ENCODE measurements at places on chromosomes 7 and 10.

- DNase-seq: no peak
Observed at GRCh38 chr10:111656066-111656465, 527.5 kb downstream of the GPAM start.

GRCh38 chr7:22954251-22954650 lies 59.7 kb downstream of the HYCC1 start:
- no peak for DNase-seq

DNA sequence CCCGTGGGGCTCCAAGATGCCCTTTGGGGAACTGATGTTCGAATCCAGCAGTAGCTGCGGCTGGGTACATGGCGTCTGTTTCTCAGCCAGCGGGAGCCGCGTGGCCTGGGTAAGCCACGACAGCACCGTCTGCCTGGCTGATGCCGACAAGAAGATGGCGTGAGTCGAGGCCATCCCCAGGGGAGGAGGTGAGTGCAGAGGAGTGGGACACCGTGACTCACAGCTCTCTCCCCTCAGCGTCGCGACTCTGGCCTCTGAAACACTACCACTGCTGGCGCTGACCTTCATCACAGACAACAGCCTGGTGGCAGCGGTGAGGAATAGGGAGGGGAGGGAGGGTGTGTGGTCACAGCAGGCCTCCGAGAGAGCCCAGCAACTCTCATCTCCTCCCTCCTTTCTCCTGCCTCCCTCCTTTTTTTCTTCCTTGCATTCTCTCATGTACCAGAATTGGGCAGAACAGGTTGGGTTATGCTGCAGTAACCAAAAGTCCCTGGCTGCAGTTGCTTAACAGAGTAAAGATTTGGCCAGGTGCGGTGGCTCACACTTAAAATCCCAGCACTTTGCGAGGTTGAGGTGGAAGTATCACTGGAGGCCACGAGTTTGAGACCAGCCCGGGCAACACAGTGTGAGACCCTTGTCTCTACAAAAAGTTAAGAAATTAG lies 16.5 kb downstream of the ARPC1B start:
- DNase-seq: no peak

GRCh38 chr7:1090686-1091643 lies 3.1 kb downstream of the GPER1 start:
- DNase-seq: no peak

DNA sequence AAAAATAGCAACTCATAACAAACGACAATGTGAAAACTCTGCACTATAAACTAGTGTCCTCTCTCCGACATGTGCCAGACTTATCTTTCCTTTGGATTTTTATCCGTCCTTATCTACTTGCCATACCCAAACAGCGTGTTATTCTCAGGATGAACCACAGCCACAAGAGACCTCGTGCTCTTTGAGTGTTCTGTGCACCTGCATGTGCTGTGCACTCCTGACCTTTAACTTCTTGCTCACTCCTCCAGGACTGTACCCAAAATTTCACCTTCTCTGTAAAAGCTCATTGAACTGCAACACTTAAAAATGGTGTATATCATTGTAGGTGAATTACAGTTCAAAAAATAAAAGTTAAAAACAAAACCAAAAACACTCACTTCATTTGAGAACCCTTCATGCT lies 58.0 kb upstream of the SLC35G1 start:
- DNase-seq: no peak

GRCh38 chr10:112811741-112812551 lies 138.1 kb upstream of the TCF7L2 start:
- peak; percentile 45 for DNase-seq

GRCh38 chr7:34991938-34992840 lies 45.1 kb downstream of the DPY19L1 start:
- no peak for DNase-seq

DNA sequence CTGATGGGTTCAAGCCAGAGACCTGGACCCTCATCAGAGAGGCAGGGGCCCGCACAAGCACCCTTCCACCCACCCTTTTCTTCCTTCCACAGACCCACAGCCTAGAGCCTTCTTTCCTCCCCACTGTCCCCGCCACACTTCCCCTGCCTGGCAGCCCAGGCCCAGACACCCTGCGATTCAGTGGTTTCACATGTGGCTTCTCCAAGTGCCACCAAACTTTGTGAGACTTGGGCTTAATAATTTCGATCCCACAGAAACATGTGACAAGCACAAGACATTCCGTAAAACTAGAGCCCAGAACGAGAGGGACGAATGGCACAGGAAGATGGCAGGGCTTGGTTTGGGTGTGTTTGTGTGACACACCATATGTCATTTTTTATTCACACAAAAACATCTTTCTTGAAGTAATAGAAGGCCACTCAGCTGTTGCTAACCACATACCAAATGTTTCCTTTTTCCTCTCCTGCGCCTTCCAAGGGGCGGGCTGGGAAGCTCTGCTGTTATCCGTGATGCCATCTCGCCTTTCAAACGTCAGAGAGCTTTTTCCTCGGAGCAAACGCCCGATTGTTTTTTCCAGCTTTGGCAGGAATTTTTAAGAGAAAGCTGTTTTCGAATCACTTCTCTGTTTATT lies 162.9 kb downstream of the GRK5 start:
- DNase-seq: no peak

- no peak for DNase-seq
Observed at GRCh38 chr7:9241826-9242225, 808.4 kb downstream of the NXPH1 start.

DNA sequence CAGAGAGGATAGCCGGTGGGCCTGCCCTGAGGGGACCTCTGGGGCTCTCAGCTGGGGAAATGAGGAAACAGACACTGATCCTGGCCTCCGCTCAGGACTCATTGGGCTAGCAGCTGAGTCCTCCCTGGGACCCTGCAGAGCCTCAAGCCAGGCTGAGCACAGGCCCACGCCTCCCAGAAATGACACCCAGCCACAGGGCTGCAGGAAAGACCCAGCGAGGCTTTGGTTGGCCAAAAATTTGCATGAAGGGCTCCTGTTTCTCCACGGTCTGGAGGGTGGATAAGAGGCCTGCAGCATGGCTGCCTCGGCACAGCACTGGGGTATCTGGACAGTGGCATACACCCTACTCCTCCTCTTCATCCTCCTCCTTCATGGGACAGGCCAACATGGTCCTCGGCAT lies 60.4 kb downstream of the ZNF33B start:
- DNase-seq: no peak

DNA sequence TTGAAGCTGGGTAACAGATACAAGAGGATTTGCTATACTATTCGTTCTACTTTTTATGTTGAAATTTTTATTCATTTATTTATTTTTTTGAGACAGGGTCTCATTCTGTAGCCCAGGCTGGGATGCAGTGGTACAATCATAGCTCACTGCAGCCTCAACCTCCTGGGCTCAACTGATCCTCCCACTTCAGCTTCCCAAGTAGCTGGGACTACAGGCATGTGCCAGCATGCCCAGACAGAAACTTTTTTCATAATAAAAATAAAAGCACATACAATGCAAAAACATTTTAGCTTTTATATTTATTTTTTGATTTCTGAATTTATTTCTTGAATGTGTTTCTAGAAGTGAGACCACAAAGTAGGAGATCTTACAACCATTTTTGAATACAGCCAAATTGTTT lies 71.2 kb downstream of the FANK1 start:
- DNase-seq: no peak

DNA sequence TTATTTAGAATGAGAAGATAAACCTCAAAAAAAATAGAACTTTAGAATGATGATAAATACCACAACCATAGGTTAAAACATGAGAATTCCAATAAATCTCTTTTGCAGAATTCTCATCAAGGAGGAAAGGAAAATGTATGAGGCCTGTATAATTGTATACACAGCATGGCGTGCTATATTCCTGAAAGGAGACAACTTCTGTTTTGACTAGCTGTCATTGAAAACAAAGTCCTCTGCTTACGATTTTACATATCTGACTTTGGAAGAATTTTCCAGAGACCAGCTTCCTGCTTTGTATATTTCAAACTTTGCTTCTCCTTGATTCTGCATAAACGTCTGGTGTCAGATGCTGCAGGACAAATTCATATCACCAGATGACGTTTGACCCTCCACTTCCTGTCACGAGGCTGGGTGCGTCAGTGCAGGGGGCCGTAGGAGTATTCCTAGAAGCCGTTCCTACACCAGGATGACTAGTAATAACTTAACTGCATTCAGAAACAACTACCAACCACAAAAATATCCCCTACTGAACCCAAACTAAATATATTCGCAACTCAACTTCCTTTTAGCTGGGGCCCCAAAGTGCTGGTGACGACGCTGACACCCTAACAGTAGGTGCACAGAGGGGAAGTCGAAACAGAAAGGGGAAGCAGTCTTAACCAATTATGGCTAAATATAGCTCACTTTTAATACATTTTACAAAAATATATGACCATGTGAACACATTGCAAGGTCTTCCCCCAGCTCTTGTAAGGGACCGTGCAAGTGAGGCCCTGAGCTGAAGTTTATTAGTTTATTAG lies 178.6 kb upstream of the INHBA start:
- DNase-seq: no peak

- DNase-seq: peak; percentile 54
Observed at GRCh38 chr7:1176891-1177373, 16.9 kb upstream of the ZFAND2A start.

DNA sequence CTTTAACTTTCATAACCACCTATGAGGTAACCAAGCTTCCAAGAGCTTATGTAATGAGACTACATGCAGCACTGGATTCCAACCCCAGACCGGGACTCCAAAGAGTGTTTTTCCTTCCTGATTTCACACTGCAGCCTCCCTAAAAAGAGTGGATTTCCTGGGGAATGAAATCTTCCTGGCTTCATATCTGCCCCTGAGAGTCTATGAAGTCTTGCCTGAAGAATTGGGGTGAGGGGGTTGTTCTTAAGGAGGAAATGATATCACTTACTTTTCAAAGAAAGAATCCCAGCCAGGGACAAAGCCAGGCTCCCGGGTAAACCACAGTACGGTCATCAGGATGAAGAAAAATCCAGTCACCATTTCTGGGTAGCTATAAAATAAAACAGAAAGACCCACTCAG lies 29.7 kb downstream of the STMP1 start:
- DNase-seq: no peak

DNA sequence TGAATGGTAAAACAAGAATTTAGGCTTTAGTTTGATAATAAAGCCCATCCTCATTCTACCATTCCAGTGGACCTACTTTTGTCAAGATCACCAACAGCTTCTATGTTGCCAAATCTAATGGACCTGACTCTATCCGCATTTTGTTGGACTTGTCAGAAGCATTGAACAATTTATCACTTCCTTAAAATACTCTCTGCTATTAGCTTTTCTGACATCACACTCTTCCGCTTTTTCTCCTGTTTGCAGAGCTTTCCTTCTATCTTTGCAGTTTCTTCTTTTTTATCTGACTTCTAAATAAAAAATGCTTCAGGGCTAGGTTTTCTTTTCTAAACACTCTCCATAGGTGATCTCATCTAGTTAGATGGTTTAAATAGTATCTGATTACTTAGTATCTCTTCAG lies 42.7 kb upstream of the SMIM30 start:
- DNase-seq: no peak

DNA sequence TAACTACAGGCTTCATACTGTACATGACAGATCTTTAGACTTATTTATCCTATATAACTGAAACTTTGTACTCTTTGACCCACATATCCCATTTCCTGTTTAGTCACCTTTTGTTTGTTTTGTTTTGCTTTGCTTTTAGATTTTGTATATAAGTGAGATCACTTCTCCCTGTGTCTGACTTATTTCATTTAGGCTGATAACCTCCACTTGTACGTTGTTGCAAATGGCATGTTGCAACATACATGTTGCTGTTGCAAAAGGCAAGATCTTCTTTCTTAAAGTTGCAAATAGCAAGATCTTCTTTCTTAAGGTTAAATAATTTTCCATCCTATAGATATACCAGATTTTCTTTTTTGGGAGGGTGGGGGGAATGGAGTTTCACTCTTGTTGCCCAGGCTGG lies 341.5 kb downstream of the OTUD1 start:
- DNase-seq: no peak

DNA sequence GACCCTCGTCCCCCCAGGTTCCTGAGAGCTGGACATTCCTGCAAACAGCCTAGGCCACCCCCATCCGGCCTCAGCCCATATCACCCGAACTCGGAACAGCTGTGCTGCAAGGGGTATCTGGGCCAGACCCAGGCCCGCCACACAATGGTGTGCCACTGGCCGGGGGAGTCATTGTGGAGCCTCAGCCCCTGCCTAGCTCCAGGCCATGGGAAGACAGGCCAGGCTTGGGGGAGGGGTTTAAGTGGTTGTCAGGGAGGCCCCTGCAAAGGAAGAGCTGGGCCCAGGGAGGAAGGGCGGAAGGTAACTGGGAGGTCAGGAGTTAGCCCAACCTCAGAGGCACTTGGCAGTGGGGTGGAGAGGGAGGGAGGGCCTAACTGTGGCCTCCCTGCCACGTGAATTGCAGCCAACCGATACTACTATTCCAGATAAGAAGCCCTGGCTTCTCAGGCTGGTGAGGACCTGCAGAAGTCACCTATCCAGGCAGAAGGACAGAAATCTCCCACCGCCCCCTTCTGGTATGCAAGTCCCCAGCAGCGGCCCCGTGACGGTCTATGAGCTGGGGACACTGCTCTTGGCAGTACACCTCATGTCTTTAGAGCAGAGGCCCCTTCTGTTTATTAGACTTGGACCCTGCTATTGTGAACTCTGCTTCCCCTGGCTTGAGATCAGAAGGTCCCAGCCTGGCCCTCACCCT lies 26.8 kb downstream of the VSIR start:
- DNase-seq: no peak

Measured in kidney (tissue), 22 donors.